ENCODE measurements at places on chromosomes 1 and 21. TPM values are rescaled to one million over a fixed set of nuclear protein-coding genes. Genes with fewer than 3 reads are reported as not detected.

DNA sequence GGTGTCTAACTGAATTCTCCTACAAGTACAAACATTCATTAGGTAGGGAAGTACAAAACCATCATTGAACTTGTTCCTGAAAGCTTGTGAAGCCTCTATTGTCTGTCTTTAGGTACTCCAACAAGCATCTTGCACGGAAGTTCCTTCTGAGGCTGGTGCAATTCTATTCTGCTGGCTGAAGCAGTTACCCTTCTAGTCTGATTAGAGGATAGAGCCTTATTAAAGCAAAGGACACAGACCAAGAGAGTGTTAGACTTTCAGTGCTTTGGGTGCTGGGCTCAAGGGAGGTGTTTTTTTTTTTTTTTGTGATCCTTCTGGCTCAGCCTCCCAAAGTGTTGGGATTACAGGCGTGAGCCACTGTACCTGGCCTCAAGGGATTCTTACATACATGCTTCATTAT is 43.8 kb downstream of the HHAT start:
- DNase-seq = no peak

- no peak for DNase-seq
Observed at GRCh38 chr1:106678279-106679050, 378.0 kb upstream of the PRMT6 start.

DNA sequence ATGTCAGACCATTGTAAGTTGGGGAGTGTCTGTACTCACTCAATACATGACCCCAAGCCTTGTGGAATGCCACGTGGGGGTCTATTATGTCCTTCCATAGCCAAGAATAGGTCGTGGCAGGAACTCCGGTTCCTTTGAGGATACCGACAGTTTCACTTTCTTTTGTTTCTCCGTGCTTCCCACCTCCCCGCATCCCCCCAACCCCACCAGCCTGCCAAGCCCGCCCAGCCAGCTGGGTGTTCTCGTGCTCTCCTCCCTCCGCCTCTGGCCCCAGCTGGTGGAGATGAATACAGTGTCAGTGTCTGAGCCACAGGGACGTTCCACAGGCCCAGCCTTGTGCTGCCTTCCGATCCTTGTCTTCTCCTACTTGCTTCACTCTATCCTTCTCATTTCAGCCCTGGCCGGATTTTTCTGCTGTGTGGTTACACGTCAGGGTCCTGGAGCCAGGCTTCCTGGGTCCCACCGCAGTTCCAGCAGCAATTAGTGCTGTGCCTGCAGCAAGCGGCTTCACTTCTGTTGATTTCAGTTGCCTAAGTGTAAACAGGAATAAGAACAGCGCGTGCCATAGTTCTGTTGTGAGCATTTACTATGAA is 4.1 kb upstream of the AGTRAP start:
- DNase-seq = peak; percentile 52

- DNase-seq = no peak
Observed at GRCh38 chr1:216807696-216808095, 84.5 kb upstream of the ESRRG start.

Gene MXRA8
- total RNA-seq = 1.2 TPM

GRCh38 chr1:20035114-20035513 is 34.9 kb upstream of the PLA2G5 start:
- DNase-seq = no peak

- no peak for DNase-seq
Observed at GRCh38 chr21:29096218-29097015, 23.0 kb upstream of the CCT8 start.

DNA sequence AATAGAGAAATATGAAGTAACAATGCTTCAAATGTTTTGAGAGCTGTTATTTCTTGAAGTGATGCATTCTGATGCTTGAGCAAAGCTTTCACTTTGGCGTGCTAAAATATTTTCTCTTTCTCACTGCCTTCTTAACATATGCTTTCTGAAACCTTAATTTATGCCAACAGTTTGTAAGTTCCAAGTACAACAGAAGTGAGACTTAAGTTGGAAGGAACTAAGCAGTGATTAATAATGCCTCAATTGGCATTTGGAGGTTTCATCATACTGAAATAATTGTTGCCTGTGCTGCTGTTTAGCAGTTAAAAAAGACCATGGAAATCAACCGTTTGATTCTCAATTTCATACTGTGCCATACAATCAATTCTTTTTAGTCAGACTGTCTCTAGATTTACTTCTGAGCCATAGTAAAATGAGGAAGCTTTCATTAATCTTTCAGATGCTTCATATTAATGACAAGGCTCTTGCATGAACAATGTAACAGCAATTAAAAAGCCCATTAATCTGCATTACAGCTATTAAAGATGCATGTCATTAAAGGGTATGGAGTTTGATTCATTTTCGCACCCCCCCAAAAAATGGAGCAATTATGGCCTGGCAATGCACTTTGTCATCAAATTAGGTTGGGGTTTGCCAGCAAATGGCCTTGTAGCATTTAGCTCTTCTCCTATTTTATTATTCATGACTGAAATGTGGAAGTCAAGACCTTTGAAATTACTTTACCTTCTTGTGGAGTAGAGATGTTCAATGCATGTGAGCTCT is 375.3 kb downstream of the USH2A start:
- DNase-seq = no peak

GRCh38 chr1:204282761-204283221 is 69.0 kb upstream of the GOLT1A start:
- no peak for DNase-seq

DNA sequence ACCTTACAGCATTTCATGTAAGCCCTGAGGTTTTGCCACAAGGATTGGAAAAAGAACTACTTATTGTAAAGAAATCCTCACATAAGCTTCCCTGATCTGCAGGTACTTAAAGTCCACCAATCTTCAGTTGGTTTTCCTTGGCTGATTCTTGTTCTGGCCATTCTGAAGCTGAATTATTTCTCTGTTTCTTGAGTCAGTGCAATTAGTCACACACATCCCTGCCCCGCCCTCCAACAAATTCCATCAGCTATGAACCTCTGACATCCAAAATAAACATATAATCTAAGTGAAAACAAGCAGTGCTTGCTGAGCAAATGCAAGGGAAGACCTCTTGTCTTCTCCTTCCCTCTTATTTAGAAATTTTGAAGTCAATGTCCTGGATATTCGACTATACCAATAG is 8.2 kb upstream of the FNDC7 start:
- no peak for DNase-seq

DNA sequence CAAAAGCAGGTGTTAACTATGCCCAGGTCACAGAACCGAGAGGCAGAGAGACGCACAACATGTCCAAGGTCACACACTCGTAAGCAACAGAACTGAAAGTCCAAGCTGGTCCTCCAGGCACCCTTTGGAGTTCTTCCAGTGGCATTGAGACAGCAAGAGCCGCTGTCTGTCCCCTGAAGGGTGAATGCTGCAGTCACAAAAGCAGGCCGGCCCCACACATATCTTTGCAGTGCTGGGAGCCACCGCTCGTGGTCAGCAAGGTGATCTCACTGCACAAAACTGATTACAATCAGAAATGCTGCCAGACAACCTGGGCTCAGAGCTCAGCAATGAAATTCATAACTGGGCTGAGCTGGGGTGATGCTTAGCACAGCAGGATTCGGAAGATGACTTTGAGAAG is 47.4 kb upstream of the RAB4A start:
- DNase-seq = no peak

- no peak for DNase-seq
Observed at GRCh38 chr1:97745912-97746311, 174.9 kb downstream of the DPYD start.

- DNase-seq = no peak
Observed at GRCh38 chr1:227459326-227459841, 104.0 kb upstream of the ZNF678 start.

GRCh38 chr1:112514901-112515300 is 6.1 kb downstream of the WNT2B start:
- no peak for DNase-seq

DNA sequence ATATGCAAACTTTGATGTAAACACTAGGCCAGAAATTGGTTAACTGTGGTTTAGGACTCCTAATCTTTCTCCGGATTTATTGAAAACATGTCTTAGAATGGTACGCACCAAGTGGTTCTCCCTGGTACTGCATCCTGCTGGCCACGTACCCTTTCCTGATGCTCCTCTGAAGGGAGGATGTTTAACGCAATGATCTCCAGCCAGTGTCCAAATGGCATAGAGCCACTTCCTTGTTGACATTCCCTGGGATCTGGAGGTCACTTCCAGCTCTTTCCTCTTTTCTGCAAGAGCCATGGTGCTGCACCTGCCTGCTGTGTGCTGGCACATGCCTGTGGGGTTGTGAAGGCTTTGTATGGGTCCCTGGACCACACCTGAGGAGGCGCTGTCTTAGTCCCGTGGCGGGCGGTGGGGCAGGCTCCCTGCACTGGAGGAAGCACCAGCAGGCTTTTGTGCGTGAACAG is 53.9 kb downstream of the GALNT2 start:
- no peak for DNase-seq

DNA sequence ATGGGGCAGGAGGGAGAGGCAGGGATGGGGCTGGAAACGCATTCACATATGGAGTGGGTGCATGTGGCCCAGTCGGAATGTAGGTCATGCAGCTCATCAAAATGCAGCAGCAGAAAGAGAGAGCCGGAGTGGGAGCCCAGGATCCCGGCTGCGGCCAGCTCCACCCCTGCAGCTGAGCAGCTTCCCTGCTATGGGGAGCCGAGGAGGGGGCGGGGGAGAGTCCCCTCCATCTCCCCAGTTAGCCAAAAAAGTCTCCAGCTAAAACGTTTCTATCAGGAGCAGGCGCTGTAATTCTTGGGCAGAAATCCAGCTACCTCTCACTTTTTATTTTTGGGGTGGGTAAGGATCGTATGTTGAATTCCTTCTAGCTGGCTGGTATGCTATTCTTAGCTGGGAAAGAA is 39.7 kb downstream of the MRPL37 start:
- DNase-seq = no peak

Gene SV2A
- 23.9 TPM for total RNA-seq

GRCh38 chr1:183734543-183735036 is 70.3 kb upstream of the RGL1 start:
- DNase-seq = no peak

- no peak for DNase-seq
Observed at GRCh38 chr1:235742914-235743599, 93.5 kb upstream of the GNG4 start.

DNA sequence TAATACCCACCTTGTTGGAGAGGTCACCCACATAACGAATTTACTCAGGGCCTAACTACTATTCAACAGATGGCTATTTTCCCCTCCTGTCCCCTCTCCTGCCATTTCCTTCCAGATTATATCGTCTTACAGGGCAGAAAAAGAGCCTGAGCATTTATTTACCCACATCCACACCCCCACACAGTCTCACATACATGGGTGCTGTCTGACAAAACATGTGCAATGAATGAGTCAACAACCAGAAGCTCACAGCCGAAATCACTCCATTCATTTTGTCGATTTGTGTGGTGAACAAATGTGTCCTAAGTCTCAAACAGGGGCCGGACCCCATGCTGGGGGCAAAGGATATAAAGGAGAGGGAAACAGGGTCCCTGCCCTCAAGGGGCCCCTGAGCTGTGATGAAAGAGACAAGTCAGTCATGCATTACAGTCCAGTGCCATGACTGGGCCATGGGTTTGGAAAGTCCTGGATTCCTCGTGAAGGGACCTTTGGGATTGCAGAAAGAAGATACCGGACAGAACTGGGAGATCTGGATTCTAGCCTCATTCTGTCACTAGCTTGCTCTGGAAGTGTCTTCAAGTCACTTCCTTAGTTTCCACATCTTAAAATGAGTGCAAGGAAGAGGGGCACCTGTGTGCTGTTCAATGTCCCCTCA is 16.4 kb upstream of the ZNF683 start:
- no peak for DNase-seq

Gene RYR2
- total RNA-seq = not detected

DNA sequence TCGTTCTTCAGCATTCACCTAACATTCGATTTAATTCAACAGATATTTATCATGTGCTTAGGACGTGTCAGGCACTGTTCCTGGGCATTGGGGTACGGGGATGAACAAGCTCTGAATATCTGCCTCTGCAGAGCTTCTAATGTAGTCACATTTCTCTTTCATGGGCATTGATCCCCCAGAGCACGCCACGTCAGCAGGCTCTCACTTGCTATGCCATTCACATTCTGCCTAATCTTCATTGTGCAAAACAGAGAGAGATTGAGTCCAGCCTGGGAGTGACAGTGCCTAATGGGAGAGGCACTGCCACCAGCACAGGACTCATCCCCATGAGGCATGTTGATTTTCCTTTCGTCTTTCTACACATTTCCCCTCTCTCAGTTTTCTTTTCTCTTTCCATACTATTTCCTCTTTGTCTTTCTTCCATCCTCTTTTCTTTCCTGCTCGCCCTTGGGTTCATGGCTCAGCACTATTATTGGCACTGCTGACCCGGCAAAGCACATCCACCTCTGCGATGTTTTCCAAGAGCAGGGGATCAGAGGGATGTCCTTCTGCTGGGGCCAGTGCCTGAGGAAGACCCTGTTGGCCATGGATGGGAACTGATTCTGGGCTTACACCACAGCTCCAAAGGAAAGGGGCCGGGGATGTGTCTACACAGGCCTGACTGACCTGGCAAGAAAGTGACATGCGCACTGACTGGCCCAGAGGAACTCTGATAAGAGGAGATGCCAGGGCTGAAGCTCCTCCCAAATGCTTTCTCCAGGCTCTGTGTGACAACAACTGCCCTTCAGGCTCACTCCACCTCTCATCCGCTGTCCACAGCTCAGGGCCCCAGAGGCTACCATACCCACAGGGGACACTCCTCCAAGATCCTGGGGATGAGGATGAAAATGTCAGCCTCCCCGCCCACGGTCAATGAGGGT is 195.9 kb downstream of the TOMM20 start:
- no peak for DNase-seq

- no peak for DNase-seq
Observed at GRCh38 chr1:22471610-22472009, 20.0 kb downstream of the ZBTB40 start.

- no peak for DNase-seq
Observed at GRCh38 chr1:226604560-226605317, 56.2 kb downstream of the STUM start.

- DNase-seq = no peak
Observed at GRCh38 chr1:202405928-202406327, 57.4 kb downstream of the PPP1R12B start.

Gene SMPDL3B
- 0.64 TPM for total RNA-seq

Gene C1orf94
- total RNA-seq = not detected

- no peak for DNase-seq
Observed at GRCh38 chr1:70071601-70072000, 133.8 kb downstream of the LRRC40 start.

DNA sequence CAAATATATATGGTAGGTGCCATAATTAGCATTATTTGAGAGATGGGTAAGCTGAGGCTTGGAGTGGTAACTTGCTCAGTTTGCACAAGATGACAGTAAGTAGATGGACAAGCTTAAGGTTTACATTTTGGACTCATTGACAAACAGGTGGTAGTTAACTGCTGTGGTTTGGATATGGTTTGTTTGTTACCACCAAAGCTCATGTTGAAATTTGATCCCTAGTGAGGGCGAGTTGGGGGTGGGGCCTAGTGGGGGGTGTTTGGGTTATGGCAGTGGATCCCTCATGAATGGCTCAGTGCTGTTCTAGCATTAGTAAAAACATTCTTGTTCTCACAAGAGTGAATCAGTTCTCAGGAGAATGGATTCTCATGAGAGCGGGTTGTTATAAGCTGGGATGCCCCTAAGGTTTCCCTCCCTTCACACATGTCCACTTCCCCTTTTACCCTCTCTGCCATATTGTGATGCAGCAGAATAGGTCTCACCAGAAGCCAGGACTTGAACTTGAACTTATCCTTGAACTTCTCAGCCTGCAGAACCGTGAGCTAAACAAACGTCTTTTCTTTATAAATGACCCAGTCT is 6.6 kb upstream of the PRRX1 start:
- DNase-seq = no peak

- DNase-seq = no peak
Observed at GRCh38 chr1:61642475-61643232, 82.3 kb downstream of the TM2D1 start.

Gene INKA2
- 1.6 TPM for total RNA-seq
